ENCODE measurements at places on chromosomes 4 and X. TPM values are rescaled to one million over a fixed set of nuclear protein-coding genes. Genes with fewer than 3 reads are reported as not detected.

- no peak for DNase-seq
These were observed 12.2 kb downstream of the GK start for GRCh38 chrX:30665471-30665870.

Gene IGBP1
- polyA plus RNA-seq: 40.1 TPM

Gene GRIA3
- polyA plus RNA-seq: not detected

GRCh38 chr4:168536448-168536847 is 39.6 kb downstream of the PALLD start:
- no peak for DNase-seq

Gene HELT
- not detected for polyA plus RNA-seq

DNA sequence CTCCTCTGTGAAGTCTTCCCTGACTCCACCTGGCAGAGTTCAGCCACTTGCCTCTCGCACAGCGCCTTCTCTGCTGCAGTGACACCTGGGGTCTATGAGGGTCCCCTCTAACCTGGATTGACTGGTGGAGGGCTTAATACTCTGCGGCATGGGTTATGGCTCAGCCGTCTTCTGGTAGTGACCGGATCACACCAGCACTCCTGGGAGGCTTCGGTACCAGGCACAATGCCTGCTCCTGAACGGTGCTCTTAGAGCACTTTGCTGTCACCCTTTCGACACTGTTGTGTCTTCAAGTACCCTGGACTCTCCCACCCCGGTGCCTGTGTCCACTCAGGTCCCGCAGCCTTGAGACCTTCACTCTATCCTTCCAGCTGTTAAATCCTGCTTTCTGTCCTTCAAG is 50.0 kb downstream of the C4orf50 start:
- no peak for DNase-seq

GRCh38 chrX:370963-371745 is 15.6 kb downstream of the PPP2R3B start:
- no peak for DNase-seq

DNA sequence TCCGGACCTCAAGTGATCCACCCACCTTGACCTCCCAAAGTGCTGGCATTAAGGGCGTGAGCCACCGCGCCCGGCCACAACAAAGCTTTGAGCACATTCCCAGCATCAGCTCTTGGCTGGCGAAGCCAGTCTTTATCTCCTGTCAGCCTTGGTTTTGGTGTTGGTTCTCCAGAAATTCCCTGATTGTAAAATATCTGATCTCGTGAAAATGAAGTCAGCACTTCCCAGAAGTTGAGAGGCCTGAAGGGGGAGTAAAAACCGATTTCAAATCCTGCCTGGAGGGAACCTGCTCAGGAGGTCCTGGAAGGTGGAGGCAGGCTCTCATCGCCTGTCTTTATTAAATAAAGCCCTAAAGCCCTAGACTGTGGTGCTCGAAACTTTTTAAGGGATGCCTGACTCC is 33.6 kb downstream of the PTTG2 start:
- no peak for DNase-seq

- no peak for DNase-seq
These were observed 187.7 kb downstream of the ENOX2 start for GRCh38 chrX:130715299-130715698.

Data from B cell (primary cell).